A549 treated with DMSO at 1 μM for 4 hours (cell line): ENCODE measurements at places on chromosomes 7 and 10. TPM values are rescaled to one million over a fixed set of nuclear protein-coding genes. Genes with fewer than 3 reads are reported as not detected.

VKORC1L1 gene
- 23.5 to 40.8 TPM (median 33.2 TPM) in 5 replicates for total RNA-seq

TAS2R41 gene
- not detected in 5 replicates for total RNA-seq

MKRN1 gene
- total RNA-seq: 55.3 to 62.7 TPM (median 60.1 TPM) in 5 replicates

CLEC5A gene
- not detected in 5 replicates for total RNA-seq

DKK1 gene
- total RNA-seq: 327 to 386 TPM (median 343 TPM) in 5 replicates

ZFYVE27 gene
- total RNA-seq: 23.0 to 27.7 TPM (median 25.1 TPM) in 5 replicates

ANK3 gene
- total RNA-seq: 0.59 to 1.00 TPM (median 0.78 TPM) in 5 replicates

GRM3 gene
- not detected in 5 replicates for total RNA-seq

AS3MT gene
- total RNA-seq: 3.9 to 5.7 TPM (median 4.5 TPM) in 5 replicates
